Urinary bladder (tissue), 4 donors: ENCODE measurements at places on chromosomes 1 and 21. TPM values are rescaled to one million over a fixed set of nuclear protein-coding genes. Genes with fewer than 3 reads are reported as not detected.

The CCDC185 gene
- not detected for total RNA-seq

The HIVEP3 gene
- 2.8 TPM for total RNA-seq

- no peak for DNase-seq
Measured at GRCh38 chr1:55974714-55975441, 604.5 kb downstream of the PLPP3 start.

GRCh38 chr1:166139735-166140134 is 27.1 kb downstream of the FAM78B start:
- DNase-seq: no peak

GRCh38 chr21:15682186-15682895 is 47.4 kb upstream of the USP25 start:
- no peak for DNase-seq

DNA sequence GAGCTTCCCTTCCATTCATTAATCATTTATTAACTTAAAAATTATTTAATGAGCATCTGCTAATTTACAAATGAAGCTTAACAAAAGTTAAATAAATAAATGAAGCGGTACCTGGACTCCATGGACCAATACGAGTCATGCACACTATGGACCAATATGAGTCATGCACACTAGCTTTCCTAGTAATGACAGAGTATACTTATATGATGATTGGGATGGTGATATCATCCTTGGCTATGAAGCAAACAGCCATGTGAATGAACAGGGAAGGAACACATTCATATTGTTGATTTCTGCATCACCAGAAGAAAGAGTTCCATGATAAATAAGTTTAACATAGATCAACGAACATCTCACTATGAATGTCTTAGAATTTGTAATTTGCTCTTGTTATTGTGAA is 109.9 kb downstream of the SPAG17 start:
- no peak for DNase-seq

DNA sequence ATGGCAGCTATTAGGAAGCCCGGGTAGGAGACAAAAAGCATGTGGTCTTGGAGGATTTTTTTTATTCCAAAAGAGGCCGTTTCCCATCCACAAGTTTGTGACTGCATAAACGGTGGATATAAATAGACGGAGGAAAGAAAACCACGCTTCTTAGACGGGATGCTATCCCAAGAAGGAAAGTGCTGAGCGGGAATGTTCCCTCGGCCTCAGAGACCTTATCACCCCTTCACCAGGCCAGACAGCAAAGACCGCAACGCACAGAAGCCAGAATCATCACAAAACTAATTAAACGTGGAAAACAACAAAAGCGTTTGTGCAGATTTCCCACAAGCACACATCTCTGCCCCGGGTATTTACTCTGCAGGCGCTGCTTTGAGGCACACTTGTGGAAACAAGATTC is 43.2 kb downstream of the HLCS start:
- no peak for DNase-seq

DNA sequence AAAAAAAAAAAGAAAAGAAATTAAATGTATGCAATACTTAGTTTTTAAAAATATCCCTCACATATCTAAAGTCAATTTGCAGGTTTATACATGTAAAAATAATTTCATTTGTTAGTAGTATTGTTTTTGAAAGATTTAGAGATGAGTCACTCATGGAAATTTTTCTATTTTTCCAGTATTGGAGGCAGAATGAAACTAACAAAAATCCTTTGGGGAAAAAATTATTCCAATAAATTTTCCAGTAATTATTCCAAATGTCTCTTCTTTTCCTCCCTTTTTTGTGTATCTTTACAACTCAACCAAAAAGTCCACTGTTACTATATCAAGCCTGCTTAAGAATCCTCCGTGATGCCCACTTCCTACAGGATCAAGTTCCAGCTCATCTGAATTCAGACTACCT is 29.9 kb downstream of the MPZL1 start:
- DNase-seq: no peak
